ENCODE measurements at places on chromosomes 3 and 15.

GRCh38 chr3:32910954-32911353 is 40.5 kb upstream of the CCR4 start:
- DNase-seq, result no peak

GRCh38 chr3:132539681-132540080 is 57.4 kb upstream of the ACKR4 start:
- no peak for DNase-seq

GRCh38 chr3:14424711-14425580 is 22.5 kb downstream of the SLC6A6 start:
- DNase-seq, result peak; percentile 55

- DNase-seq, result no peak
Measured at GRCh38 chr3:11568503-11569155, 75.1 kb downstream of the VGLL4 start.

GRCh38 chr3:190131329-190131728 is 10.6 kb upstream of the P3H2 start:
- DNase-seq, result no peak

DNA sequence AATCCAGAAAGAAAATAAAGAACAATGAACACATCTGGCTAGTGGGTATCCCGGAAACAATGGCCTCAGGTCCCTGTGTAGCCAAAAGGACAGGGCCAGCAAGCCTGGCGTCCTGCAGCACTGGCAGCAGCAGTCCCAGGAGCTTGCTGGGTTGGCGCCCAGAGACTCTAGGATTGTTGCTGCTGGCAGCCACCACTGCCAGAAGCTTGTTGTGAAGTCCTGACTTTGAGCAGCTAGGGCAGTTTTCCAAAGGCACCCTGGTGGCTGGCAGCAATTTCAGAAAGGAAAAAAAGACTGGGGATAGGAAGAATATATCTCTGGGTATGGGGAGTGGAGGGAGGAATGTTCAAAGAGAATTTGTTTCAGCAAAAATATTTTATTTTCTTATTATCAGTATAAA is 11.3 kb downstream of the SHQ1 start:
- DNase-seq, result no peak

DNA sequence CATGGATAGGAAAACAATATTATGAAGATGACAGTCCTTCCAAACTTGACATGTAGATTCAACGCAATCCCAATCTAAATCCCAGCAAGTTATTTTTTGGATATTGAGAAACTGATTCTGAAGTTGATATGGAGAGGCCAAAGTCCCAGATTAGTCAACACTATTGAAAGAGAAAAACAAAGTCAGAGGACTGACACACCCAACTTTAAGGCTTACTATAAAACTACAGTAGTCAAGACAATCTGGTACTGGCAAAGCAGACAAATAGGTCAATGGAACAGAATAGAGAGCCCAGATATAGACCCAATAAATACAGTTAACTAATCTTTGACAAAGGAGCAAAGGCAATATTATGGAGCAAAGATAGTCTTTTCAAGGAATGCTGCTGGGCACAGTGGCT is 119.2 kb upstream of the ASB14 start:
- DNase-seq, result no peak

DNA sequence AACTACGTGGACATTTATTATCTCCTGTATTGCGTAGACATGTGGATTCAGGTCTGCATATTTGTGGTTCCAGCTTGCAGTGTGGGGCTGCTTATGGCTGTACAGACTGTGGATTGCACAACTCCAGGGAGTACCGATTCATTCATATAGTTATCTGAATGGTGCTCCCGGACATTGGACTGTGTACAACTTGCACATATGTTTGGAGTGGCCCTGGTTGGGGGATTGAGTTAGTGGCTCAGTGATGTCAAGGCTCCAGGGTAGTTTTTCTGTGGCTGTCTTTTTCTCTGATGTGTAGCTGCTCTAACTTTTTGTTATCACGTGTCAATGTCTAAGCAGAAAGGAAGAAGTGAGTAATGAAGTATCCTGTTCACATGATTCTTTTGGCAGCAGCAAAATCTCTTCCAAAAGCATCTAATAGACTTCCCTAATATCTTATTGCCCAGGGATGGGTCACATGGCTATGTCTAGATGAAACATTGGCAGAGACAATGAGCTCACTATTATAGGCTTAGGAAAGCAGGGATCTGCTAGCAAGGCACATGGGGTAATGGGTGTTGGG is 15.8 kb downstream of the ST3GAL6 start:
- DNase-seq, result peak; percentile 54

DNA sequence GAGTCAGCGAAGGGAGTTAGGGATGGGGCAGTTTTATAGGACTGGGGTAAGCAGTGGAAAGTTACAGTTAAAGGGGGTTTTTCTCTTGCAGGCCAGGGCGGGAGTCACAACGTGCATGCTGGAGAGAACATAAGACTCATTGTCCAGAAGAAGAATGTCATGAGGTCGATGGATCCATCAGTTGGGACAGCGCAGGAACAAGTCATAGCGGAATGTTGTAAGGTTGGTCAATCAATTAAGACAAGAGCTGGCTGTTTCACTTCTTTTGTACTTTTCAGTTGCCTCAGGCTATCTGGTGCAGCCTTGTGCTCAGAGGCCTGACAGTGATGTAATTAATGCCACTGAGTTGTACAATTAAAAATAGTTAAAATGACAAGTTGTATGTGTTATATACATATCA is 165.6 kb downstream of the OCA2 start:
- no peak for DNase-seq

GRCh38 chr3:45712434-45713110 is 23.4 kb downstream of the SACM1L start:
- DNase-seq, result no peak

DNA sequence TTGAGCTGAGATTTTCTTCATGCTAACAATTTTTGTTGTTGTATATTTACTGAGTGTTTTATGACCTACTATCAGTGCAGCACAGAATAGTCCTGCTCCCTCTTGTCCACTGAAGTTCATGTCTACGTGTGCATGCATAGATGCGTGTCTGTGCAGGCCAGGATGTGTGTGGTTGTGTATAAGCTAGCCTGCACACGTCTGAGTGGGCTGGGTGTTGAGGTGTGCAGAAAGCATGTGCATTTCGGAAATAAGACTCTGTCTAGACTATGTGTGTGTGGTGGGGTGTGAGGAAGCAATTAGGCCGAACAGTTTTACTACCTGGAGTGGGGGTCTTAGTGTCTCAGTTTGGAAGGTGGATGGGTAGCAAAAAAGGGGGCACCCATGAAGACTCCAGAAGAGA is 39.2 kb downstream of the ATP2B2 start:
- no peak for DNase-seq

DNA sequence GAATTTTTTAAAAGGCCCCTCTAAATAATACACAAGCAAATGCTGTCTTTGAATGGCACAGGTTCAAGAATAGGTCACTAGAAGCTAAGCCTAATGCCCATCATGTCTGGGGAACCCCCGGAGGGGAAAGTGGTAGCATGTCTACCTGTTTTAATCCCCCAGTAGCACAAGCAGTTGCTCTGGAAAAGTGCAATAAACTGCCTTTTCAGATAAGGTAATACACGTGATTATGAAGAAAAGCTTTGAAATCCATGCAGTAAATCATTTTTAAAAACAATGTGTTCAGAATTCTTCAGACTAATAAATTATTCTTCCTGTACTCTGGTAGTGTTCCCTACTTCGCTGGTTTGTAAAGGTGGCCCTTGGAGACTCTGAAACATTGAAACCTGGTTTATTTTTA is 922.2 kb downstream of the ROBO1 start:
- DNase-seq, result no peak
